ENCODE measurements at places on chromosomes 3 and 15. TPM values are rescaled to one million over a fixed set of nuclear protein-coding genes. Genes with fewer than 3 reads are reported as not detected.

The RTP3 gene
- not detected for total RNA-seq

The SLC22A13 gene
- 0.11 TPM for total RNA-seq

The IGSF10 gene
- total RNA-seq: not detected

The KIF9 gene
- 5.9 TPM for total RNA-seq

The CTDSPL gene
- total RNA-seq: 7.0 TPM

The RARRES1 gene
- total RNA-seq: not detected

The HHATL gene
- not detected for total RNA-seq

The NOX5 gene
- not detected for total RNA-seq

- no peak for DNase-seq
Observed at GRCh38 chr3:179234199-179234598, 16.7 kb downstream of the KCNMB3 start.

DNA sequence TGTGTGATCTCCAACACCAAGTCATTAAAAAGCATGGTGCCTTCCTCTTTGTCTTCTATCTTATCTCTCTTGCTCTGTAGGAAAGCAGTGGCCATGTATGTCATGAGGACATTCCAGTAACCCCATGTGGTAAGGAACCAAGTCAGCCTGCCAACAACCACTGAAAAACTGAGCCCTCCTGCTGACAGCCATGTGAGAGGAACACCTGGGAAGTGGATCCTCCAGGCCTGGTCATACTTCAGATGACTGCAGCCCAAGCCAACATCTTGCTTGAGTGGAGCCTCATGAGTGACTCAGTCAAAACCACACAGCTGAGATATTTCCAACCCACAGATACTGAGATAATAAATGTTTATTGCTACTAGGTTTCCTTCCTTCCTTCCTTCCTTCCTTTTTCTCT is 597.3 kb downstream of the ZIC1 start:
- DNase-seq: no peak

- no peak for DNase-seq
Observed at GRCh38 chr3:131350506-131350905, 31.1 kb upstream of the NUDT16 start.

DNA sequence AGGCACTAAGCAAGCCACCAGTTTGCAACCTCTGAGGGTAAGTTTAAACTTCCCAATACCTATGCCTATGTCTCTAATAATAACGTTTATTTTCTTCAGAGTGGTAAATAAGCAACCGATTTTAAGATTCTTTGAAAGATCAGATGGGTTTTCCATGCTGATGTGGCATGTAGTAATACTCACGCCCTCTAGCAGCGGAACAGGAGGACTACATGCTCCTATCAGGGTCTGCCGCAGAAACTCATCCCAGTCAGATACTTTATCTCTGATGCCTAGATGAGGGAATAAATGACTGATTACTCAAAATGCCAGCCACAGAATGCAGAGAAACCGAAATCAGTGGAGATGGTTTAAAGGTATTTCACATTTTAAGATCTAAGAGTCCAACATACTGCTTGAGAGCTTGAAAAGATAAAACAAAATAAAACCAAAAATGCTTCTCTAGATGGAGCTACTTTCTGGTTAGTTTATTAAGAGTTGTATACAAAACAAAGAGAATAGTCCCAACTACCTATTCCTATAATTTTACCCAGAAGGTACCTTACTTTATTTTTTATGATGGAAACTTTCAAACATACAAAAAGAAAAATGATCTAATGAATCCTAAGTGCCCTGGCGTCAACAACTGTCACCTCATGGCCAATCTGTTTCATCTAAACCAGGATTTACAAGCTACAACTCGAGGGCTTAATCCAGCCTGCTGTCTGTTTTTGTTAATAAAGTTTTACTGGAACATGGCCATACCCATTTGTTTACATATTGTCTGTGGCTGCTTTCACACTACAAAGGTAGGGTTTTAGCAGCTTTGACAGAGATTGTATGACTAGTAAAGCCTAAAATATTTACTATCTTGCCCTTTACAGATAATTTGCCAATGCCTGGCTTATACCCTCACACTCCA is 37.5 kb upstream of the STIMATE start:
- DNase-seq: peak; percentile 52

- DNase-seq: no peak
Observed at GRCh38 chr3:8734908-8735307, 1.3 kb downstream of the CAV3 start.

- DNase-seq: no peak
Observed at GRCh38 chr3:143203848-143204247, 84.3 kb downstream of the CHST2 start.

GRCh38 chr3:64958199-64958843 is 270.5 kb upstream of the ADAMTS9 start:
- no peak for DNase-seq

DNA sequence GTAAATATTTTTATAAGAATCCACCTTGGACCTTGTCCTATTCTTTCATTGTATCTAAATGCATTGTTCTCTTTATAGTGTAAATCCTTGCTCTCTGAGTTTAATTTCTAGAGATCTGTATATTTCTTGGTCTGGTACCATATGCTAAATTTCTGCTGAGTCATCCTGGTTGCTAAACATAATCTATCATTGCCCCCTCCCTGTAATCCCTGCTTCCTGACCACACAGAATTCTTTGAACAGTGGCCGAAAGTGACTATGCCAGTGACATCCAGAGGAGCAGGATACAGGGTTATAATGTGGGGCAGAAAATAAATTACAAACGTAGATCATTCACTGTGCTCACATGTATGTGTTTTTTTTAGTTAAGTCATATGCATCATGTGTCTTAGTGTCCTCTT is 143.1 kb downstream of the DIPK2A start:
- DNase-seq: no peak

DNA sequence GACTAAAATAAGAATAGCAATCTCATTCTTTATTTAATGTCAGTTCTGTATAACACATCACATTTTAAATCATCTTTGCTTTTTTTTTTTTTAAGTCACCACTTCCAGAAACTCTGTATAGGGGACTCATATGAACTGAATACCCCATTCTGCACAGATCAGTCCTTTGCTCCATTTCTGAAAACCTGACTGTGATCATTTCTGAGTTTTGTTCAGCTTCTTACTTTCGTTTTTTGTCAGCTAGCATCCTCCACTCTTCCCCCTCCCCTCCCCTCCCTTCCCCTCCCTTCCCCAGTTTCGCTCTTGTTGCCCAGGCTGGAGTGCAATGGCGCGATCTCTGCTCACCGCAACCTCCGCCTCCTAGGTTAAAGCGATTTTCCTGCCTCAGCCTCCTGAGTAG is 49.8 kb upstream of the SGO1 start:
- DNase-seq: no peak

DNA sequence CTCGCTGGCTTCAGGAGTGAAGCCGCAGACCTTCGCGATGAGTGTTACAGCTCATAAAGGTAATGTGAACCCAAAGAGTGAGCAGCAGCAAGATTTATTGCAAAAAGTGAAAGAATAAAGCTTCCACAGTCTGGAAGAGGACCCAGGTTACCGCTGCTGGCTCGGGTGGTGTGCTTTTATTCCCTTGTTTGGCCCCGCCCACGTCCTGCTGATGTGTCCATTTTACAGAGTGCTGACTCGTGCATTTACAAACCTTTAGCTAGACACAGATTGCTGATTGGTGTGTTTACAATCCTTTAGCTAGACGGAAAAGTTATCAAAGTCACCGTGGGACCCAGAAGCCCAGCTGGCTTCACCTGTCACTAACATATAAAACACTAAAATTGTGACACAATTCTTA is 1464.5 kb downstream of the ZPLD1 start:
- DNase-seq: no peak

- no peak for DNase-seq
Observed at GRCh38 chr3:186746008-186746407, 28.8 kb downstream of the KNG1 start.

DNA sequence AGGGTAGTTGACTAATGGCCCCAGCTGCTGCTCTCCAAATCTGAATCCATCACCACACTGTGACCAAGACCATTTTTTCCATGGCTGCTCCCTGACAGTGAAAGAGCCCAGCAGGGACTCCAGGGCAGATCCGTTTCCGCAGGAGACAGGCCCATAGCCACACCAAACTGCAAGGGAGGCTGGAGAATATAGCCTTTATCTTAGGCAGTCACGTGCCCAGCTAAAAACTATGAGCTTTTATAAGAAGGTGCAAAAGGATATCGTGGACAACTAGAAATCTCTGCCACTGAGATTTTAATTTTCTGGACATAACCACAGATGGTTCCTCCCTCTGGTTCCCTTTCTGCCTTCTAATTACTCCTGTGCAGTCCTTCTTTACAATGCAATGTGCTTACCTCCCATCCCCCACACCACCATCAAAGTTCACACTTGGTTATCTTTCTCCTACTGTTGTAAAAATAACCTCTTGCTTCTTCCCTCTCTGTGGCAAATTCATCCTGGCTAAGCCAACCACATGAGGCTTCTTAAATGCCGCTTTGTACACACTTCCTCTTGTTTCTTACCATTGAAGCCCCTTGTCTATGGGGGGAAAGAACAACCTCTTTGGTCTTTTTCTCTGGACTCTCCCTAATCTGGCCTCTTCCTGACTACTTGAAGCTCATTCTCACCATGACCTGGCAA is 233.7 kb downstream of the SHQ1 start:
- no peak for DNase-seq

GRCh38 chr3:114496466-114496865 is 202.6 kb downstream of the TIGIT start:
- DNase-seq: no peak

DNA sequence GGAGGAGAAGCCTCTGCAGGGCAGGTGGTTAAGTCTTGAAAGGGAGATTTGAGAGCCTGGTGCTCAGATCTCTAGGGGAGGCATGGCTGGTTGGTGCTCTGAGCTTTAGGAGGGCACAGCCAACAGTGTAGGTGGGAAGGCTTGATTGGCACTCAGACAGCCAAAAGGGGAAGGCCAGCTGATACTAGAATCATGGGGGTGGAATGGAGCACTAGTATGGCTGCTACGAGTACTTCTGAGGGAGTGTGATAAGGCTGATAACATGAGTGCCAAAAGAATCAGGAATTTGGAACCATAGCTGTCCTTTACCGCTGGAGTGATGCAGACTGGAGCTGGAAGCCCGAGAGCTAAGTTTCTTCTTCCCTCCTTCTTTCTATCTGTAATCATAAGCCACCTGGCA is 184.6 kb upstream of the TBC1D5 start:
- no peak for DNase-seq

DNA sequence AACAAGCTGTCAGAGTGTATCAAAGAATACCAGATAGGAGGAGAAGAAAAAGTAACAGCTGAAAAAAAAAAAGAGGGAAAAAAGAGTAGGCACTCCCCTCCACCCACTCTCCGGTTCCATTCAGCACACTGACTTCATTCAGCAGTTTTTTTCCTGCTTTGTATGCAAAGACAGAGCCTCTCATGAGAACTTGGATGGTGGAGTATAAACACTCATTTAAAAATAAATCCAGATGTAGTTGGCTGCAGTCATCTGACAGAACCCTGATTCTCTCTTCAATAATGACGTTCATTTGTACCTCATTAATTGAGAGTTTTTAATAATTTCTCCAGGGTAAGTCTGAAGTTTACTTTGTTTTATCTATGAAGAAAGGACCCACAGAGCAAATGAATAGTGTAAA is 81.0 kb downstream of the TMEM108 start:
- no peak for DNase-seq

DNA sequence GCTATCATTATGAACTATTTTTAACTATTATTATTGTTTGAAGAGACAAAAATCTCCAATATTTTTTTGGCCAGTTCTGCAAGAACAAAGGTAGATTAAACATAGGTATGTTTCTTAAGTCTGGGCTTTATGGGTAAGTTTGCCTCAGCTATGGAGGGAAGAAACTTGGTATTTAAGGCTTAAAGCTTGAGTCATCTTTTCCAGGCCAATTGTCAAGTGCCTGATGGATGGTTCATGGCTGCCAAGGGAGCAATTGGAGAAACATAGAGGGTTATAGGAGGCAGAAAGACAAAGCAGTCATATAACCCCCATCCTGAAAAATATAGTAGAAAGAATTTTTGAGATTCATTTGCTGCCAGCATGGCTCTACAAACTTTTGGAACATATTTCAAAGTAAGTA is 7.2 kb upstream of the STAC start:
- DNase-seq: no peak

GRCh38 chr15:90840157-90840855 is 28.1 kb upstream of the FURIN start:
- no peak for DNase-seq

GRCh38 chr15:30650012-30650929 is 24.3 kb downstream of the ARHGAP11B start:
- no peak for DNase-seq

DNA sequence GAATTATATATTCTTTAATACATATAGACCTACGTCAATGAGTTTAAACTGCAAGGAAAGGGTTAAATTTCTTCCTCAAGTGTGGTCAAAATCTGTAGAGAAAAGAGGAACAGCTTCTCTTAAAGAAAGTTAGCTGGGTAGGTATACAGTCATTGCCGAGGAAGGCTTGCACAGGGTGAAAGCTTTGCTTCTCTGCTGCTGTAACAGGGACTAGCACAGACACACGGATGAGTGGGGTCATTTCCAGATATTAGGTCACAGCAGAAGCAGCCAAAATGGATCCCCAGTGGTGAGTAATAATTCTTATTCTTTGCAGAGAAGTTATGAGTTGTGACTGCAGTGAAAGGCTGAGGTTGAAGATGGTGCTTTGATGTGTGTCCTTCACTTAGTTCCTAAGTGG is at the start of gene CD86:
Gene CD86, plus strand, starts transcription at position 148 of the 400 bp plus-strand sequence. Its CDS starts 128 bp downstream, at position 276.
- DNase-seq: no peak

GRCh38 chr3:52433328-52433995 is 11.4 kb downstream of the SEMA3G start:
- no peak for DNase-seq
